ENCODE measurements at places on chromosomes 1 and 21. TPM values are rescaled to one million over a fixed set of nuclear protein-coding genes. Genes with fewer than 3 reads are reported as not detected.

DNA sequence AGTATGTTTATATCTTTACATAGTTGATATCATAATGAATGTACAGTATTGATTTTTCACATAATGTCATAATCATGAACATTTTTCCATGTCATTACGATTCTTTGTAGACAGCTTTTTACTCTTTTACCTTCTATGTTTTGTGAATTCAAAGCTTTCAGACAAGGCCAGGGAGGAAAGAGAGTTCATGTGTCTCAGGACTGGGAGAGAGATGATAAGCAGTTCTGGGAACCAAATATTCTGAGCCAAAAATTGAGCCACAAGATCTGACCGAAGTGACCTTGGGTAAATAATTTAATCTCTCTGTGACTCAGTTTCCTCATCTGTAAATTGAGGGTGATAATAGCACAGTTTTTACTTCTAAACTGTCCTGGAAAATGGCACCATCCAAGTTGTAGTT lies 31.8 kb downstream of the CSF1 start:
- DNase-seq = no peak

GRCh38 chr1:61004262-61005003 lies 77.9 kb upstream of the NFIA start:
- no peak for DNase-seq

- no peak for DNase-seq
These were observed 36.6 kb downstream of the GLIS1 start for GRCh38 chr1:53702341-53702740.

The LYPD8 gene
- total RNA-seq = not detected

The CFHR1 gene
- not detected for total RNA-seq

The TTC22 gene
- 0.63 TPM for total RNA-seq

The TGFB2 gene
- total RNA-seq = 9.2 TPM

The IGFN1 gene
- not detected for total RNA-seq

The TNFRSF9 gene
- not detected for total RNA-seq

Data from thoracic aorta (tissue), 2 donors.